Hematopoietic multipotent progenitor cell treated with erythropoietin and hydrocortisone succinate and interleukin-3 and kit ligand, for 4 days (in vitro differentiated cells): ENCODE measurements at places on chromosomes 2 and 18.

- DNase-seq: no peak
Measured at GRCh38 chr18:79487183-79487800, 91.6 kb downstream of the NFATC1 start.

DNA sequence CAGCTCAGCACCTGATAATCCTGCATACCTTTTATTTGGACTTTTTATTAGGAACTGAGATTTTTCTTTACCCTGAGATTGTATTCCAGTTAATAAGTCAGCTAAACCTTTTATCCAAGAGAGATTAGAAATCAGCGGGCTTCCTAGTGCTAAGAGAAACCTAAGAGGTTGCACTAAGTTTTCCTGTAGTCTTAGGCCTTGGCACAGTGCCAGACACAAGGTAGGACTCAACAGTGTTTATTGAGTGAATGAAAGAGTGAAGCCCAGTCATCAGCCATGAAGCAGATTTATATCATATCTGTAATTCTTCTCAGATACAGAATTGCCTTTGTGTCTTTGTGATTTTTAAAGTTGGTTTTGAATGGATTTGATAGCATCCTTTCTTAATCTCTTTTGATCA, 13.6 kb downstream of the OTX1 start:
- peak; percentile 15 for DNase-seq

DNA sequence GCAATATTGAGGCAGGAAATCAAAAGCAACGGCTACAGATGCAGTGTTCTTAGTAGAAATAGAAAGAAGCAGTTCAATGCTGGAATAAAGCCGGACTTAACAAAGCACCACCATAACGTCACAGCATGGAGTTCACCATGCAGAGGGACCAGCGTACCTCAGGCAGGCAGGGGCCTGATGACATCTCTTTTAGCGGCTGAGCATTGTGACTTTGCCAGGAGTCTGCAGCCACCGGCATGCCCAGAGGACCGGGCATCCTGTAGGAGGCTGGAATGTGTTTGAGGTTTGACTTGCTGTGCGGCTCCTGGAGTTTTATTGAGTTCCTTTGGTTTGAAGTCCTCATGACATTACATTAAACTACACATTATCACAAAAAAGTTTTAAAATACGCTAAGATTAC, 139.8 kb downstream of the UXS1 start:
- DNase-seq: no peak

DNA sequence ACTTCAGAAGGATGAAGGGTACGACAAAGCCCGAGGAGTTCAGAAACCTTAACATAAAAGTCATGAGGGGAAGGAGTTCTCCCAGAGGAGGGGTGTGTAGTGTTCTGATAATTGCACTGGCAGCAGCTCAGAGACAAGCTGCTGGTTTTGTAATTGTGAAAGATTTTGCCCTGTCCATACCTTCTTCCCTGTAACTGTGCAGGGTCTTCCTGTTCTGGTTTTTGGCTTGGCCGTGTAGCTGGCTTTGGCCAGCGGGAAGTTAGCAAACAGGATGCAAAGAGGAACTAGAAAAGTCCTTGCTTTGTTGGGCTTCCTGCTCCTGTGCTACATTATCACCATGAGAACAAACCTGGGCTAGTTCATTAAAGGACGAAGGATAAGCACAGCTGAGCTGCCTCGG, 160.8 kb downstream of the LPIN1 start:
- peak; percentile 54 for DNase-seq
